Activated CD4-positive, alpha-beta memory T cell treated with anti-CD3 and anti-CD28 coated beads, Interleukin-2, amount 10 ng/mL, durations not matched to agents 7 days and 5 days (primary cell): ENCODE measurements at places on chromosomes 6 and 20.

GRCh38 chr6:29953001-29953441, 10.7 kb downstream of the HLA-A start:
- DNase-seq: no peak

- DNase-seq: no peak
These were observed 4.7 kb upstream of the SLCO4A1 start for GRCh38 chr20:62637521-62638054.

DNA sequence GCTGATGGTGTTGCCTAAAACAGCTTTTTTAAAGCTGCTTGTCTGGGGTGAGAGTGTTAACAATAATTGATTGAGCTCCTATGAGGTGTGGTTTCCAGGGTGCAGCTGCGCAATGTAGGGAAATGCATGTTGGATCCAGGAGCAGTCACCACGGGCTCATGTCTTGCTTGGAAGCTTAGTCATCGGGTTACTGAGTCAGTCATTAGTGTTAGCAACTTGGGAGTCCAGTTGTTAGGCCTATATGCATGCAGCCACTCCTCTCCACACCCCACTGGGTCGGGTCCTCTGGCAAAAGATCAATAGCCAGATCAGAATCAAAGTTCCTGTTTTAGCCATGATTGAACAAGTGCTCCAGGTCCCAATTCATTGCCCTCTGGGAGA, 271.7 kb upstream of the CHD6 start:
- DNase-seq: no peak

- no peak for DNase-seq
These were observed 375.2 kb downstream of the CD109 start for GRCh38 chr6:74071214-74071613.

DNA sequence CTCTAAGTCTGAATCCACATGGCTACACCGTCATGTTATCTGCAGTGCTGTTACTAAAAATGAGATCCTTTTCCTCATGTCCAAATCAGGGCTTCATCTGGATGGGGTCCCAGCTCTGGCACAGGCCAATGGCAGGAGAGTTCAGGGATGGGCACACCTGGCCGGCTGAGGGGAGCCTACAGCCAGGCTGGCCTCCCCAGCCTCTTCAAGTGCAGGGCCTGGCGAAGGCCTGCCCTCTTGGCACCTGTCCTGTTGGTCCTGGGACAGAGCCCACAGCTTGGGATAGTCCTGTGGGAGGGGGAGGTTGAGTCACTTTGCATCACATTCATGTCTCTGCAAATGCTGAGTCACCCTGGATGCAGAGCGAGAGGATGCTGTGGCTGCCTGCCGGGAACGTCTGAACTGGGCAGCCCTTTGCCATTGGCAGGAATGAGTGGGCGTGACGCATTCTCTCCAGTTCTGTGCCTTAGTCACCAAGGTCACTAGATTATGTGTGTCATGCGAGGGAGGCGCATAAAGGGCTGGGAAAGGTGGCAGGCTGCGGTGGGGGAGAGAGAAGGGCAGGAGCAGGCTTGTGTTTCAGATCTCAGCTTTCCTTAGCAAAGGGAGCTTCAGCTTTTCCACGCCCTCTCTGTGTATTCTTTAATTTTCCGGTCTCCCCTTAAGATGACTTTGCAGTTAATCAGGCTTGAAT, 223.2 kb upstream of the ECI2 start:
- DNase-seq: peak; percentile 17

GRCh38 chr20:45402946-45403345, 5.1 kb upstream of the DBNDD2 start:
- no peak for DNase-seq

DNA sequence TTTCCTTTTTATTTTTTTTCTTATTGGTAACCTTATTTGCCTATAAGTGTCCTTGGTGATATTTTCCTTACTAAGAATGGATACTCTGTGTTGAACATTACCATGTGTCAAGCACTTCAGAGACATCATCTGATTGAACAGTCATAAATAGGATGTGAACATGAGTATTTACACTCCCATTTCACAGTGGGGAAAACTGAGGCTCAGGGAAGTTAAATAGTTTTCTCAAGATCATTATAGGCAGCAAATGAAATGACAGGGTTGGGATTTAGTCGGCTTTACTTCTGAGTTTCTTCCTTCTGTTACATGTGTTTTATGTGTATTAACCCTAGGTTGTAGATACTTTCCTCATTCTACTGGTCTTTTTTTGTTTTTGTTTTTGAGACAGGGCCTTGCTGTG, 35.3 kb downstream of the TPX2 start:
- DNase-seq: no peak

GRCh38 chr20:45299786-45300185, 6.9 kb upstream of the RBPJL start:
- no peak for DNase-seq

- DNase-seq: no peak
These were observed 309.5 kb downstream of the RNGTT start for GRCh38 chr6:88653936-88654335.
